Uterus (tissue), 4 donors: ENCODE measurements at places on chromosomes 11 and 22. TPM values are rescaled to one million over a fixed set of nuclear protein-coding genes. Genes with fewer than 3 reads are reported as not detected.

DNA sequence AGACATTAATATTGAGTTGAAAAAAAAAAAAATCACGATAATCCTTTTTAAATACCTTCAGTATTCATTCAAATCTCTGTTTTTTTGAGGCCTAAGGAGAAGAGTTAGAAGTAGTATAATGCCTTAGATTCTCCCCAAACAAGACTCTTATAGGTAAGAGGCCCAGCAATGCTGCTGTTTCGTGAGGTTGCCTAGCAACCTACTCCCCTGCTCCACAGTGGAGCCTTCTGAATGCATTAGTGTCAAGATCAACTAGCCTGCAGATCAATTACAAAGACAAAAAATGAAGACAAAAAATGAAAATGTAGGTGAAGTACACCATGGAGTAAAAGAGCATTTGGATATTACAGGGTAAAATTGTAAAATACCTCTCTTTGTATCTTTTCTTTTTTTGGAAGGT is 229.8 kb upstream of the LUZP2 start:
- no peak for DNase-seq

DNA sequence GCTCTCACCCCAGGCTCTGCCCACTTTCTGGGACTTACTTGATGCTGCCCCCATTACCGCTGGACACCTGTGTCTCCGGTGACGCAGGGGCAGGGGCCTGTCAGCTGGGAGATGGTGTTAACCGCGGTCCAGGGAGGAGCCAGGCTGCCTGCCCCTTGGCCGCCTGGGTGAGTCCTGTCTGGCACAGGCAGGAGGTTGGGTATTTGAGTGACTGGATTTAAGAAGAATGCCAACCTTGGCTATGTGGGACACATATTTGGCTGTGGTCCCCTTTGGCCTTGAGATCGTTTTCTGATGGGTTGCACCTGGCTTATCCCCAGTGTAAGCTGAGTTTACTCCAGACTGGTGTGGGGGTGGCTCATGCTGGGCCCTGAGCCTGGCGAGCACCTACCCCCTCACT is 2.5 kb downstream of the MUC6 start:
- DNase-seq, result no peak

Gene PLAAT3
- total RNA-seq, result 10.0 TPM

- peak; percentile 78 for DNase-seq
Measured at GRCh38 chr22:30262917-30263741, 3.5 kb downstream of the OSM start.

DNA sequence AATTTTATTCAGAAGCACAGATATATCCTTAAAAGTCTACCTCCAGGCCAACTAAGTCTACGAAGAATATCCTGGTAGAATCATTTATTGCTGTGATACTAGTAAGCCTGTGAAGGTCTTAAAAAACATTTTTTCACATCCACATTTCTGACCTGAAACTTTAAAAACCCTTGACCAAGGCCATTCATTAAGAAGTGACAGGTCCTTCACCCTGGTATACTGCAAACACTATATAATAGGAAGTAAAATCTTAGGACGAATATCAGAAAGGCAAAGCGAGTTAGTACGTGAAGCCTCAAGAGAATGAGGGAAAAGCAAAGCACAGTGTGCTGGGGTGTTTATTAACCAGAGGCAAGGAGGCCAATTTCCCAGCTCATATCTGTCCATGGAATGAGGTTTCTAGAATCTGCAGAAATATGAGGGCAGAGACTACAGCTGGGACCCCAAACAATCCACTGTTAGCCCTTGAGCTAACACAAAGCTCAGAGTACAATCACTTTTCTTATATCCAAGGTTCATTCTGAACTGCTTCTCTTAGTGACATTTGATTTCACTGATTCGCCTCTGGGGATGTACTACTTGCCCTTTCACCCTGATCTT is 71.0 kb downstream of the AMBRA1 start:
- DNase-seq, result no peak

Gene MIAT
- 5.3 TPM for total RNA-seq

GRCh38 chr11:64025205-64025604 is 10.5 kb upstream of the FLRT1 start:
- no peak for DNase-seq

DNA sequence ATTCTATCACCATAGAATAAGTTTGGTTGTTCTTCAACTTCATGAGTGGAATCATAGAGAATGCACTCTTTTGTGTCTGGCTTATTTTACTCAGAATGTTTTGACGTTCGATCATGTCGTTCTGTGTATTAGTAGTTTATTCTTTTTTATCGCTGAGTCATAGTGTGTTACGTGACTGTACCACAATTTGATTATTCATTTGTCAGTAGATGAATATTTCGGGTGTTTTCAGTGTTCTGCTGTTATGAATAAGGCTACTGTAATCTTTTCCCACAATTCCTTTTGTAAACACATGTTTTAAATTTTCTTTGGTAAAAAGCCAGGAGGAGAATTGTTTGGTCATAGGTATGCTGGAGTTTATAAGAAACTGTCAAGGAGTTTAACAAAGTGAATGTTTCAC is 279.9 kb upstream of the B3GAT1 start:
- DNase-seq, result no peak
